Right lobe of liver (tissue), 6 donors: ENCODE measurements at places on chromosomes 1 and 21. TPM values are rescaled to one million over a fixed set of nuclear protein-coding genes. Genes with fewer than 3 reads are reported as not detected.

Gene PDZK1IP1
- 8.2 TPM for total RNA-seq

Gene SV2A
- total RNA-seq: 0.24 TPM

Gene KDF1
- 3.5 TPM for total RNA-seq

Gene PADI1
- total RNA-seq: 1.4 TPM

Gene CA14
- 0.20 TPM for total RNA-seq

- DNase-seq: peak; percentile 60
These were observed 8.6 kb upstream of the RAB29 start for GRCh38 chr1:205783904-205784303.

- peak; percentile 79 for DNase-seq
These were observed 26.1 kb downstream of the PKP1 start for GRCh38 chr1:201309416-201309815.

DNA sequence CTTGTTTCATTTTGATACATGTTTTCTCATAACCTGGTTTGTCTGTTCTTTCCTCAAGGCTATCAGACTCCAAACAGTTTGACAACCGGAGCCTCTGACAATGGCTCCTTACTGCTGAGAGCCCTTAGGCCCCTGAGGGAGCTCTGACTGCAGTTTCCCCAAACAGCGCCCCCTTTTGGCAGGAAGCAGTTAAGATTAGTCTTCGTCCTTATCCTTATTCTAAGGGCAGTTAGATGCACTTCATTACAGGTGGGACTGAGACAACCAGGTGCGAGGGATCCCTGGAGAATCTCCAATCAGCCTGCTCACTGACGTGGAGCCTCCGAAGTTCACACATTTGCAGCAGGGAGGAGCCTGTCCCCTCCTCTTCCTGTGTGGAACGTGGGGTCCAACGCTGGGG lies 393.1 kb downstream of the BRINP3 start:
- no peak for DNase-seq

GRCh38 chr1:12677565-12677964 lies 33.7 kb downstream of the AADACL4 start:
- DNase-seq: no peak

- peak; percentile 42 for DNase-seq
These were observed 4.3 kb upstream of the S100A9 start for GRCh38 chr1:153353226-153353947.

DNA sequence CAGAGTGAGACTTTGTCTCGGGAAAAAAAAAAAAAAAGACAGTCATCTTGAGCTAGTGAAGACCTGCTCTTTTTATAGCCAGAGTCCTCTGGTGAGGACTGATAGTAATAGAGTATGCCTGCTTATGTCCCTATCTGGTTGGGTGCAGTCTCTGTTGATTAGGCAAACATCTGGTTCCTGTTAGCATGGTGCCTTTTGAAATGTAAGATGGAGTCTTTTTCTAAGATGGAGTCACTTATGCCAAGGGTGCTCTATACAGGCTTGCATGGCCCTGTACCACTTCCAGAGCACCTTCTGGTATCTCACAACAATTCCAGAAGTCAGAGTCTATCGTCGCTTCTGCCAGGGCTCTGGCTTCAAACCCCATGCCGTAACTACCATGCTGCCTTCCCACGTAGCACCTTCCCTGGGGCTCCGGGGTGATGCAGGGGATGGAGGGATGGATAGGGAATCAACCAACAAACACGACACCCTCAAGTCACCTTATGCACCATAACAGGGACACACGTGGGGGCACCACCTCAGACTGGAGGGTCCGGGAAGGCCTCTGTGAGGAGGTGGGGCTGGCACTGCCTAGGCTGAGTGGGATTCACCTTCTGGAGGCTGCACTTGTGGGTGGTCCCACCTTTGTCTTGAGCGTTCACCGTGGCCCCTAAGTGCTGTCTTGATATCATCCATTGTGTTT lies 11.6 kb upstream of the PADI6 start:
- no peak for DNase-seq
